ENCODE measurements at places on chromosomes 6 and 20. TPM values are rescaled to one million over a fixed set of nuclear protein-coding genes. Genes with fewer than 3 reads are reported as not detected.

Gene CCN6
- not detected for total RNA-seq

Gene PTK6
- total RNA-seq = 0.15 TPM

Gene TMC2
- total RNA-seq = not detected

Gene R3HDML
- total RNA-seq = not detected

Gene KIF6
- 0.17 TPM for total RNA-seq

Gene BANF2
- total RNA-seq = not detected

Gene PRELID3B
- 154 TPM for total RNA-seq

Gene DDO
- total RNA-seq = not detected

Gene TMEM14B
- total RNA-seq = 99.3 TPM

Gene HLA-G
- 0.59 TPM for total RNA-seq

Gene NOL7
- total RNA-seq = 120 TPM

Gene RGS19
- total RNA-seq = 42.2 TPM

Gene RAET1L
- total RNA-seq = not detected

Gene TMEM170B
- 2.7 TPM for total RNA-seq

Gene MOXD1
- not detected for total RNA-seq

Gene RAMACL
- 0.17 TPM for total RNA-seq

Gene ERVFRD-1
- not detected for total RNA-seq

Gene PXT1
- 0.10 TPM for total RNA-seq

Gene SNAP25
- 0.15 TPM for total RNA-seq

Gene HLA-DMB
- total RNA-seq = 2.6 TPM

Gene RHAG
- not detected for total RNA-seq

Gene SYCP2L
- not detected for total RNA-seq

Measured in activated CD8-positive, alpha-beta memory T cell treated with anti-CD3 and anti-CD28 coated beads for 36 hours (primary cell).